Activated T-cell treated with anti-CD3 and anti-CD28 coated beads for 1 hour (primary cell): ENCODE measurements at places on chromosomes 5 and 9.

DNA sequence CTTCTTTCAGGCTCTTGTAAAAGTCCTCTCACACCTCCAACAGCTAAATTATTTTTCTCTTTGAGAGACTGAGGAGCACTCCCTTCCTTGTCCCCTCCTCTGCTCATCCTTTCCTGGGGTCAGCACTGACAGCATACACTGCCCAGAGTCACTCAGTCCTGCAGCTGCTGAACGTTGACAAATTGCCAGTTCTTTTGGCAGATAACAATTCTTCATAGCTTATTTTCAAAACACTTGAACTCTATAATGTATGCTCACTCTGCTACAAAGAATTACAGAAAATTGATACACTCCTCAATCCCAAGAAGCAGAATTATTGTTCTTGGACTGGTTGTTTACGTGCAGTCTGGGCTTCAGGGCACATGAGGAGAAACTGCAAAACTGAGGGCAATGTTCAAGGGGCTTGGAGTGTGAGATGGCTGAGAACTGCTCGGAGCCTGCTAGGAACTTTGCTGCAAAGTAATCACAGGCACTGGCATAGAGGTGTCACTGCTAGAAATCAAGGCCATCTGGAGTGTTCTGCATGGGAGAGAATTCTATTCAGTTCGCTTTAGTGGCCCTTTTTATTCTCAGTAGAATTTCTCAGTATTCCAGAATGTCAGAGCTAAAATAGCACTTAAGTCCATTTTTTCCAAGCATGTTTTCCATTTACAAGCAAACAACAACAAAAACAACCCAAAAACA, 96.4 kb upstream of the SPOCK1 start:
- no peak for DNase-seq

GRCh38 chr5:39619168-39619818, 194.5 kb upstream of the DAB2 start:
- DNase-seq: no peak

- DNase-seq: no peak
Observed at GRCh38 chr5:127878174-127878750, 175.1 kb downstream of the CCDC192 start.

DNA sequence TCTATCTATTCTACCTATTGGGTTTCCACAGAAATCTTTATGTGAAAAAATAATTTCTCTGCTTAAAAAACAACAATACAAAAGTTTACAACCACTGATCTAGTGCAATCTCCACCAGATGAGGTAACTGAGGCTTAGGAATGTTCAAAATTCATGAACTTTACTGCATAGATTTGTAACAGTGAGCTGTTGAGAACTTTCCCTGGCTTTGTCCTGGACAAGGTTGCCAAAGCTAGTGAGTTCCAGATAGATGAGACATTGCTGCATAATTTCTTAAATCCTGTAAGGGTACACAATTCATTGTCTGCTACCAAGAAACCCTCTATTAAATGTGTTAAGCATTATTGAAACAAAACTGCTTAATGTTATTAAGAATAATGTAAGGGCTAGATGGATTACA, 102.7 kb downstream of the OSMR start:
- DNase-seq: no peak

- DNase-seq: peak; percentile 73
Observed at GRCh38 chr5:154467655-154468354, 10.2 kb downstream of the HAND1 start.

DNA sequence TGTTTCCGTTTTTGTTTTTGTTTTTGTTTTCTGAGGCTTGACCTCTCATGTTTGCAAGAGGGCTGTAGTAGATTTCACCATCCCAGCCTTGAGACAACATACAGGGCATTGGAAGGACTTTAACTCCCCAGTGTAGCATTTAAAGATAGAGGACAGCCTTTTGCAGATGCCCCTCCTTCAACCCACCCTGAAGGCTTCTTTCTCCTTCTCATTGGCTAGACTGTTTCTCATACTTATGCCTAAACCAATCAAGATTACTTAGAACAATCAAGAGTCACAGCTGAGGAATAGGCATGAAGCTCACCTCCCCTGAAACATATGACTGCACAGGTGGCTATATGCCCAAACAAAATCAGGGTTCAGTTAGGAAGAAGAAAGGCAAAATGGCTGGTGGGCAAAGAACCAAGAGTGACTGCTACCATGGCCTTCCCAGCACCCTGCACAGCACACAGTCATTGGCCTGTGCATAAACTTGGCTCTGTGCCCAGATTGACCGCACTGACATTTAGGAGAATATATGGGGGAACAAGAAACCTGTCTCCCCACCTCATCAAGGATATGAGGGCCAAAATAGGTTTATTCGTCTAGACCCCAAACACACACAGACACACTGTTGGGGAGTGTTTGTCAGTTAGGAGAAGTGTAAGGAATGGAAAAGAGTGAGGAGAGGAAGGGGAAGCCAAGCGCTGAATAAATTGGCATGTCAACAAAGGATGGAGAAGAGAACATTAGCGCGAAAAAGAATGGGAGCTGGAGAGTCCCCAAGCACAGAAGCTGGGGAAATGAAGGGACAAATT, 137.3 kb upstream of the RANBP3L start:
- no peak for DNase-seq
